NCI-H526 (cell line): ENCODE measurements at places on chromosomes 11 and 22.

GRCh38 chr11:37280200-37280599, 682.2 kb upstream of the RAG2 start:
- DNase-seq = no peak

DNA sequence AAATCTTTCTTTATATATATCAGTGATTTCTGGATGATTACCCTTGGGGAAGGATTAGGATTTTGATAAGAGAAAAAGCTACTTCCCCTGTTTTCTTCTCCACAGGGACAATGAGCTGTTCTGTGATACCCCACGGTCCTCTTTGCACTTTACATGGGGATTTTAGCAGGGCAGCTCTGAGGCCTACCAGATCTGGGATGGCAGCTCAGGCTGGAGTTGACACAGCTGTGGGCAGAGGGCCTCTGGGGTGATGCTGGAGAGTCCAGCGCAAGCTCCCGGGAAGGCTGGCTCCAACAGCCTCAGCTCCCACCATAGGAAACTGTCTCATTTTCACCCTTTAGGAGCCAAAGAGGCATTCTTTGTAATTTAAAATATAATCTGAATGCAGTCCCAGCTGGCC, 383.8 kb upstream of the NARS2 start:
- DNase-seq = no peak

DNA sequence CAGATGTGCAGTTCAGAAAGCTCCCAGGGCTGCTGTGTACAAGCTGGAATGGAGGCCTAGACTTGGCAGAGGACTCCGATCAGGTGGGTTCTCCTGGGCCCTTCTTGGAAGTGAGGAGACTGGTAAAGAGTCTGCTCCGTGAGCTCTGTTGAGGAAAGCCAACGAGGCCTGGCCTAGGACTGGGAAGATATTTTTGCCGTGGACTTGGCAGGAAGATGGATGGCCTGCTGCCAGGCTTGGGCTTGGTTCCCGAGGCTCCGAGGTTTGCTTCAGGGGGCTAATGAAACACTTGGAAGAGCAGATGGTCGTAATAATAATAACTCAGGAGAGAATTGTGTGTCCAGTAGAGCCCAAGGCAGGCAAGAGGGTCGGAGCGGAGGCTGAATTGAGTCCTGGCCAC, 3.9 kb downstream of the GALR3 start:
- DNase-seq = no peak

DNA sequence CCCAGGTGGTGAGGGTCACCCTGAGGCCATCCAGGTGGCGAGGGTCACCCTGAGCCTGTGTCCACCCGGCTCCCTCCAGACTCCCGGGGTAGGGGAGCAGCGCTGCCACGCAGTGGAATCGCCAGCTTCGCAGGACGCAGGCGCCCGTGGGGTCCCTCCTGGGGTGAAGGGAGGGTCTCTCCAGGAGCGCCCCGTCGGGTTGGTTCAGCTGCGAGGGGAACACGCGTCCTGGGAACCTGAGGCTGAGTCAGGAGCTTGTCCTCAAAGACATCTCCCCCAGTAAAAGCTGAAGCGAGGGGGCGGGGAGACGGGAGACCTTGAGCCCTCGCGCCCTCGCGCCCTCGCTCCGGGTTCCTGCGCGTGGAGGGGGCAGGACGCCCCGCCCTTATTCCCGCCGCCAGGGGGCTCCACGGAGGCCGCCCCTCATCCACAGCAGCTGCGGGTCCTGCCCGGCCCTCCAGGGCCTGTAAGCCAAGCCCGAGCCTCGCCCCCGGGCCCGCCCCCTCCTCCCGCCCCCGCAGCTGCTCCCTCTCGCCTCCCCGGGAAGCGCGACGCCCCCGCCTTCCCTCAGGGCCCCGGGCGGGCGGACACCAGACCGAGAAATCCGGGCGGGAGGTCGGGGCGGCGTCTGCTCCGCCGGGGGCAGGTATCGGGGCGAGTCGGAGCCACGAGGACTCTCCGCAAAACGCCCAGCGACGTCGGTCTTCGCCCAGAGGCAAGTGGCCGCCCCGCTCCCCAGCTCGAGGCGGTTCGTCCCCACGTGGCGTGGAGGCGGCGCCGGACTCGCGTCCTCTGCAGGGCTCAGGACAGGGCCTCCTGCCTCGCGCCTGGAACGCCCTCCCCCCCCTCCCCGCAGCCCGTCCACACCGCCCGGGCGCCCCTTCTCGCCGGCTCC, 22.8 kb downstream of the PIM3 start:
- no peak for DNase-seq

- DNase-seq = peak; percentile 27
These were observed 37.7 kb downstream of the EIF4ENIF1 start for GRCh38 chr22:31451709-31452571.

DNA sequence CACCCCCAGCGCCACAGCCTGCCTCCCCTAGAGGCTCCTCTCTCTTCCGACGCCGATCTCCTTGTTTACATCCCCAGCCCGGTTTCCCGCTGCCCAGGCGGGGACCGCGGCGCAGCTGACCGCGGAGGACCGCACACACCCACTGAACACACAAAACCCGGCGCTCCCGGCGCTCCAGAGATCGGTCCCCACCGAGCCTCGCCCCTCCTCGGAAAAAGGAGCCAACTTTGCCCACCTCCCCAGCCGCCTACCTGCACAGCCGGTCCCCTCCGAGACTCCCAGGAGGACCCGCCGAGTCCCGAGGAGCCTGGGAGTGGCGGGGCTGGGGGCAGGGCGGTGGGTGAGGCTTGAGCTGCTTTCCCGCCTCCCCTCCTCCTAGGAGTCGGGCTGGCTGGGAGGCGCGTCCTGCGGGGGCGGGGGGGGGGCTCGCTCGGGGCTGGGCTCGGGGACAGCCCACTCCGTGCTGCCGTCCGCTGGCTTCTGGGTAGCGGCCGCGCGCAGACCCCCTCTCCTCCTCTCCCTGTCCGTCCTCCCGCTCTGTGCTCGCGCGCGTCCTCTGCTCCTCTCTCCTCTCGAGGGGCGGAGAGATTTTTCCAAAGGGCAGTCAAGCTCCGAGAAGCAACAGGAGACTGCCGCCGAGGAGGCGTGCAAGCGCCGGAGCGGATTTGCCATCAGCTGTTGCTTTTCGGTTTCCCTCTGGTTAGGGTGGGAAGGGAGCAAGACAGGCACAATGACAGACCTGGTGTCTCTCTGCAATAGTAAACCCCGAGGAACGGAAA, at the start of gene FXYD6:
FXYD6 (minus strand) TSS at position 318 of the 779 bp plus-strand sequence. CDS start 33,882 bp downstream, outside the sequence.
- peak; percentile 97 for DNase-seq

DNA sequence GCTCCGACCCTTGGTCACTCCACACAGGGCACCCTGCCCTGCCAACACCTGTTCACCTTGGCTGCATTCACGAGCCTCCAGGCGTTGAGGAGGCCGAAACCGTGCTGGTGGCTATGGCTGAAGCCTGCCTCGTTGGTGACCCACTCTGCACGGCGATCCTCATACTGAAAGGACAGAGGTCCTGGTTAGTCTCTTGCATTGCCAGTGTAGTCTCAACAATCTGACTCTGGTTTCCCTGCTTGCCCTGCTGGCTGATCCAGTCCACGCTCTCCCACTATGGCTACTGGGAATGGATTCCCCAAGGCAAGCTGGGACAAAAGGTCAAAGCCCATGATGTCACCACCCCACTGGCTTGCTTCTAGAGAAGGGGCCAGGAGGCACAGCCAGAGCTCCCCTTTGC, 12.9 kb downstream of the PCSK7 start:
- no peak for DNase-seq

DNA sequence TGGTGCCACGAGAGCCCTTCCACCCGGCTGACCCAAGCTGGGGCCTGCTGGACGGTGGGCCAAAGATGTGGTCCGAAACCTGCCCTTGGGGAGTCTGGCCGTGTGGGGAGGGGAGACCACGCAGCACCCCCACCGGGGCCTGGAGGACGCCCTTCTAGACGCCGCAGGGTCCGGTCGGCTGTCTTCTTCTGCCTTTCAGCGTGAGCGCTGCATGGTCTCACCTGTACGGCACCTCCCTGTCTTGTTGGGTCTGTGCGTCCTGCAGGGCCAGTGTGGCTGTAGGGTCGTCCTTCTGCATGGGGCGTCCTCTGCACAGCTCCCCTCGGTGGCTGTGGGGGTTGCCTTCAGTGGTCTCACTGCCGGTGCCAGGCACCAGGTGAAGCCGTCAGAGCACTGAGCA, 2.8 kb downstream of the BRSK2 start:
- no peak for DNase-seq

DNA sequence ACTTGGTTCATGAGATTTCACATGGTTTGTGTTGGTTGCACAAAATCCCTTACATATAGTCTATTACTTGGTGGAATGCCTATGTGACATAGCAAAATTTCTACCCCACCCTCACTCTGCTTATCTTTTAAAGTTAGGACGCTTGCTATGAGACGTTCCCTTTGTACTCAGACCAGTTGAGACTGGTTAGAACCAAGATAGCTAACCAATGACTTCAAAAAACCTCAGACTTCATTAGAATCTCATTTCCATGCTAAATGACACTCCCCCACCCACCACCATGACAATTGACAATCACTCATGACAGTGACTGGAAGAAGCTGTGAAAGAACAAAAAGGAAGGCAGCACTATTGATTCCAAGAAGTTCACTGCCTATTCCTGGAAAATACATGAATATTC, 313.6 kb downstream of the ETS1 start:
- DNase-seq = no peak

DNA sequence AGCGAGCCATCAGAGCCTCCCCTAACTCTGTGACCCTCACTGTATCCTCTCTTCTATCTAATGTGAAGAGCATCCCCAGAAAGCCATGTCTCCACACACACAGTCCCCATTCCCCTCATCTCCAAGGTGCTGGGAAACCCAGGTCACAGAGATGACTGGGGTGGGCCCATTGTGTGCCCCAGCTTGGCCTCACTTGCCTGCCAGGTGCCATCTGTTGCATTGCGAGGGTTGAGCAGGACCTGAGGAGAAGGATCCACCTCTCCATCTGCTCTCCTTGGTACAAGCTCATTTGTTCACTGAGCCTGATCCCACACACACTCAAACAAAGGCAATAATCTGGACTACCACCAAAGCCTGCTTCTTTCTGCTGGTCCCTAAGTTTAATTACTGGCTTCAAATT, 118.8 kb downstream of the SPATA19 start:
- DNase-seq = no peak

DNA sequence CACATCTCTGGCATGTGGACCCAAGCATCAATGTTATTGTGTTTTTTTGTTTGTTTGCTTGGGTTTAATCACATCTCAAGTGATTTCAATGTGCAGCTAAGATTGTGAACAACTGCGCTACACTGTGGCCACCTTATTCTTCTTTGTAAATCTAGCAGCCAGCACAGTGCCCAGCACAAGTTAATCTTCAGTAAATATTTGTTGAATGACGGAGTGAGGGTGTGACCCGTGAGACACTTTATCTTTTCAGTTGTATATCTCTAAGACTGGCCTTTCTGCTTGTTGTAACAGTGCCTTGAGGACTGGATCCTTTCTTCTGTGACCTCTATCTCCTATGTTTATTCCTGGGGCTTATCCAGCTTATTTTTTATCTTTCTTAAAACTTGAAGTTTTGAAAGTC, 21.4 kb upstream of the AMOTL1 start:
- no peak for DNase-seq

DNA sequence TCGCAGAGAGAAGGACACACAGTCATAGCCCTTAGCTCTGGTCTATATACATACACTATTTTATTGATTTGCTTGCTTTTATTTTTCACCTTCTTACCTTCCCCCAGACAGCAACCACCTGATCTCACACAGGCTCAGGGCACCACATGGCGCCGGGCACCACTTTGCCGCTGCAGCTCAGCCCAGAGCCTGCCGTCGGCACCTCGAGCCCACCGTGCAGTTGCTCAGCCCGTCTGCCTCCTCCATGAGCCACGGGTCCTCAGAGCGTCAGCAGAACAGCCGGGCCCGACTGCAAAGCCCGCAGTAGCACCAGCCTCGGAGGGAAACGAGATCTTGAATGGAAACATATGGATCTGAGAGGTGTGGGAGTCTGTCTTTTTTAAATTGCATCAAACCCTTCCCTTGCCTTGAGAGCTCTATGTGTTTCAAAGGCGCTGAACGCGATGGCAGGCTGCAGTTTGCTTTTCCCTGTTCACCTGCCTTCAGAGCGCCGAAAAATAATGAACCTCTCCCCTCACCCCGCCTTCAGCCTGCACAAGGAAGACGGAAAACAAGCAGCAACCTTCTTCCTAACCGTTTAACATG, 505.4 kb downstream of the MN1 start:
- no peak for DNase-seq

DNA sequence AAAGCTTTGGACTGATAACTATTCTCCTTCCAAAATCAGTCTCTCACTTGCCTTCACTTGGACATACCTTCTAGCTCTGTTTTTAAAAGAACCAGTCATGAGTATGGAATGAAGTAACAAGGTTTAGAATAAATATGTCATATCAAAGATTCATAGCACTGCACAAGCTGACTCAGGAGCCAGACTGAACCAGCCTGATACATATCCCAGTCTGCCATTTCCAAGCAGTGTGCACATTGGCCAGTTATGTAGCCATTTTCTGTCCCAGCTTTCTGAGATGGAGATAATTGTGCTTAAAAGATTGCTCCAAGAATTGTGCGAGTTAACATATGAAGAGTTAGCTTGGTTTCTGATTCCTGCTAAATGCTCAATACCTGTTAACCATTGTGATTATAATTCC, 311.3 kb downstream of the C11orf87 start:
- DNase-seq = no peak

DNA sequence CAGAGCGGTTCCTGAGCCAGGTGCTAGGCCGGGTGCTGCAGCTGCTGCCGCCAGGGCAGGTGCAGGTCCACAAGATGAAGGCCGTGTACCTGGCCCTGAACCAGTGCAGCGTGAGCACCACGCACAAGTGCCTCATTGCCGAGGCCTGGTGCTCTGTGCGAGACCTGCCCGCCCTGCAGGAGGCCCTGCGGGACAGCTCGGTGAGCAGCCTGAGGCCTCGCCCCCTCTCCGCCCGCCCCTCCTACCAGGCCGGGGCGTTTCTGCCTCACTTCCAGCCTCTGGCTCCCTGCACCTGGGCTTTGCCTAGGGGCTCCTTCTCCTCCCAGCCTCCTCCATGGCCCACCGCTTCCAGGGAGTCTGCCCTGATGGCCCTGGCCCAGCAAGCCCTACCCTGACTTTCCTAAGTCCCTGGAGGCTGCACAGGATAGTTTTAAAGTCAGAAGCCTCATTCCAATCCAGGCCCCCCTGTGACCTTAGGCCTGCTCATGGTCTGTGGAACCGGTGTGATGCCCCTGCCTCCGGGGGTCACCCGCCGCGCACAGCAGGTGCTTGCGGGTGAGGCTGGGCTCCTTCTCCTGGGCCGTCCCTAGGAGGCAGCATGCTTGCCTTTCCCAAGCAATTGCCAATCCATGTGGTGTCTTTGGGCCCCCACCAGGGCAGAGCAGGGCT, 5.5 kb downstream of the TCIRG1 start:
- DNase-seq = peak; percentile 36
